ENCODE measurements at places on chromosomes 16 and 17. TPM values are rescaled to one million over a fixed set of nuclear protein-coding genes. Genes with fewer than 3 reads are reported as not detected.

The KLHL10 gene
- total RNA-seq: 0.46 TPM

The RPS2 gene
- 3,874 TPM for total RNA-seq

The WSCD1 gene
- 33.6 TPM for total RNA-seq

The TMEM204 gene
- total RNA-seq: not detected

DNA sequence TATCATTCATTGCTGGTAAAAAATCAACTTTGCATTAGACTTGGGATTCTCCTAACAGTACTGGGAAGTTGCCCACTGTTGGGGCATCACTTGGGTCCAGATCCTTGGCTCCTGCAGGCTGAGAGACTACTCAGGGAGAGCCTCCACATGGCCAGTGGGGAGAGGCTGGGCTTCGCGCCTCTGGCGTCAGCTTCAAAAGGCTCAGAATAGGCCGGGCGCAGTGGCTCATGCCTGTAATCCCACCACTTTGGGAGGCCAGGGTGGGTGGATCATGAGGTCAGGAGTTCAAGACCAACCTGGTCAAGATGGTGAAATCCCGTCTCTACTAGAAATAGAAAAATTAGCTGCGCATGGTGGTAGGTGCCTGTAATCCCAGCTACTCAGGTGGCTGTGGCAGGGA lies 3.4 kb upstream of the CSHL1 start:
- no peak overlapping the region for H3K4me3 ChIP-seq
- no peak overlapping the region for H3K27ac ChIP-seq
- no peaks in the 10 kb centered on the region for H3K36me3 ChIP-seq
- H3K27me3 ChIP-seq: no peaks in the 10 kb centered on the region

- no peaks in the 10 kb centered on the region for H3K4me1 ChIP-seq
- no peaks in the 10 kb centered on the region for H3K27me3 ChIP-seq
- no peak overlapping the region for H3K4me3 ChIP-seq
- peaks cover 50% of the 10 kb centered on the region for H3K36me3 ChIP-seq
- DNase-seq: no peak
Measured at GRCh38 chr17:4014148-4014927, 50.1 kb upstream of the ATP2A3 start.

DNA sequence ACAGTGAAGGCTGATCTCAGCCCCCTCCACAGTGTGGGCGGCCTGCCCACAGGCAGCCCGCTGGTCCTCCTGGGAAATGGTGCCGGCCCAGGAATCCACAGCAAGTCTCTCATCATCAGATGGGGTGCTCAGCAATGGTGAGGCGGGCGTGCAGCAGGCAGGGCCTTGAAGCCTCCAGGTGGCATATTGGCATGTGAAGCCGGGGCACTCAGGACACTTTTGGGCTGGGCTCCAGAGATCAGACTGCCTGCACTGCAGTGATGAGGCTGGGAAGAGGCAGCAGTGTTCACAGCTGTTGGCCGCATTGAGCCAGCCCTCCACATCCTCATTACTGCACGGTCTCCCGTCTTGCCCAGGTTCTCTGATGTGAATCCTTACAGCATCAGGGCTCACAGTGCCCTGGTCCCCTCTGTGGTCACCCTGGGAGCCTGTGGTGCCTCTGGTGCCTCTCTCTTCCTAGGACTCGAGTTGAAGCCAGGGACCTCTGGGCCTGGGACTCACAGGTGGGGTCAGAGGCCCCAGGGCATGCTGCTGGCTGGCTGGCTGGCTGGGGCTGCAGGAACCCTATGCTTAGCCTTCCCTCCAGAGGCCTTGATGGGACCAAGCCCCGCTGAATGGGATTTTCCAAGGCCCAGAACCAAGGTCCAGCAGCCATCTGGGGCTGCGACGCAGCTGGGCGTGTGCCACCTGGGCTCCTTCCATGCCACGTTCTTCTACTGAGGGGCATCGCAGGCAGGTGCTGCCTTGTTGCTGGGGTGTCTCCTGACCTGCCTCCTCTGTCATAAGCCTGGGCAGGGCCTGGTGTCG lies 48.6 kb downstream of the TNFRSF13B start:
- no peak for DNase-seq
- H3K27me3 ChIP-seq: no peaks in the 10 kb centered on the region

DNA sequence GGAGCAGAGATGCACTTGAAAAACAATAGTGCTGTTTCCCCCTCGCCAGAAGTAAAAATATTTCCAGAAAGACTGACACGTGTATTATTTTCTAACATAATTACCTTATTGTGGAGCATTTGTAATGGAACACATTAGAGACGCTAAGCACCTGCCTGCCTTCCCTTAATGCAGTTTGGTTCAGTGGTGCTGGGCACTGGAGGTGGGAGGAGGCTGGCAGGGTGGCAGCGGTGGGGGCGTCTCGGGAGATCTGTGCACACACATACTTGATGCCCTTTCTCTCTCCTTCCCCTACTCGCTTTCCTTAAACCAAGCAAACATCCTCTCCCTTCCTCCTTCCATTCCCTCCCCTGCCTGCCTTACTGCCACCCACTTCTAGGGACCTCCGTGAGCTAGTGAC lies 156.6 kb upstream of the SDK2 start:
- H3K27me3 ChIP-seq: peaks cover 3% of the 10 kb centered on the region
- H3K27ac ChIP-seq: no peak overlapping the region
- H3K36me3 ChIP-seq: peaks cover 5% of the 10 kb centered on the region
- no peak for DNase-seq
- no peak overlapping the region for H3K4me3 ChIP-seq

DNA sequence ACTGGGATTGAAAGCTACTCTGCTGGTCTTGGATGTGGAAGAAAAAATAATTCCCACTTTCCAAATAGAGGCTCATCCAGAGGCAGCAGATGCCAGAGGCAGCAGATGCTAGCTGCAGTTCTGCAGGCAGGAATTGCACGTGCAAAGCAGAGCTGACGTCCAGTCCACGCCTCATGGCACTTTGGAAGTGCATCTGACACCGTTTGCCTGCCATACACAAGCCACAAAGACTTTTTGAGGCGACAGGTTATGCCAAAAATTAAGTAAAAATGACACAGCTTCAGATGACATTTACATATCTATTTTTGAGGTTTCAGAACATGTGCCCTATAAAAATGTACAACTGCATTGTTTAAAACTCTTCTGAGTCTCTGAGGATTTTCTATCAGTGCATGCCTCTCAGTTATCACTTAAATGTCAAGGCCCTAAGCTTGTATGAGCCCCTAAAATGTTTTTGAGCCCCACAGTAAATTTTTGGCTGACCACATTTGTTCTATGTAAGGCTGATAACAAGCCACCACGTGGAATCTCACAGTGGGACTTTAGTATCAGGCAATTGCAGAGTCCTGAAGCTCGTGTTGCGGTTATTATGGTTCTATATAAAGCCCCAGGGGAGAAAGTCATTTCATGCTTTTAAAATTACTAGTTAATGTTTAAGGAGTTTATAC lies 239.2 kb downstream of the PRKCA start:
- H3K36me3 ChIP-seq: peaks cover 8% of the 10 kb centered on the region
- H3K27ac ChIP-seq: no peak overlapping the region
- no peak for DNase-seq
- no peaks in the 10 kb centered on the region for H3K27me3 ChIP-seq

DNA sequence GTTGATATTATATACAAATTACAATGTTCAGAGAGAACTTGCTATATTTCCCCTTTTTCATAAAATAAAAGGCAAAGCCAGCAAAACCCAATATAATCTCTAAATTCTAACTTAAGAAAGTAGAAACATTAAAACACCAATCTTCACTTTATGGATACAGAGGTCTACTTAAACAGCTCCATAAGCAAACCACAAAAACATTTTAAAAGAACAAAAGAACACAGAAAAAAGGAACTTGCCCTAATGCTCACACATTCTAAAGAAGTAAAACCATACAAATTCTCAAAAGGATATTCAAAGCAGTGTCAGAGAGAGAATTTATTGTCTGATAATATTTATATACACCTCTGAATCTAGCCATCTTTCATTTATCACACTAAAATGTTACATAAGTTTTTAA lies 606 bp downstream of the ABCA10 start:
- no peaks in the 10 kb centered on the region for H3K27me3 ChIP-seq
- no peaks in the 10 kb centered on the region for H3K36me3 ChIP-seq
- no peak for DNase-seq

- no peak for DNase-seq
- no peak overlapping the region for H3K4me3 ChIP-seq
- H3K27me3 ChIP-seq: no peaks in the 10 kb centered on the region
- H3K4me1 ChIP-seq: no peaks in the 10 kb centered on the region
- H3K36me3 ChIP-seq: peaks cover 14% of the 10 kb centered on the region
- H3K27ac ChIP-seq: no peak overlapping the region
Measured at GRCh38 chr17:2916461-2916860, 120.2 kb downstream of the RAP1GAP2 start.

DNA sequence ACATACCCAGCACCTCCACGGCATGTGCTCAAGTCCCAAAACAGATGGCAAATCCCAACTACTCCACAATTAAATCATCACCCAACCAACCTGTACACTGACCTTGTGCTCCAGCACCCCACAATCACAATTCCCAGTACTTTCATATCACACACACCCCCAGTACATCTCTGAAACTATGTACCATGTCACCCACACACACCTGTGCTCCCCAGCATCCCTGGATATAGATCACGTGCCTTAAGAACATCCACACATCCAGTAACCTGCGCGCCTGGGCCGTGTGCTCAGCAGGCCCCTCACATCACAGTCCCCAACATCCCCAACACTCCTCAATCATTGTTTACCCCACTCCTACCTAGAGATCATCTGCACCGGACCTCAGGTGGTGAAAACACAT lies 2.1 kb downstream of the NLGN2 start:
- no peaks in the 10 kb centered on the region for H3K4me1 ChIP-seq
- H3K27me3 ChIP-seq: no peaks in the 10 kb centered on the region
- no peak overlapping the region for H3K4me3 ChIP-seq
- DNase-seq: no peak
- H3K36me3 ChIP-seq: peaks cover 16% of the 10 kb centered on the region

DNA sequence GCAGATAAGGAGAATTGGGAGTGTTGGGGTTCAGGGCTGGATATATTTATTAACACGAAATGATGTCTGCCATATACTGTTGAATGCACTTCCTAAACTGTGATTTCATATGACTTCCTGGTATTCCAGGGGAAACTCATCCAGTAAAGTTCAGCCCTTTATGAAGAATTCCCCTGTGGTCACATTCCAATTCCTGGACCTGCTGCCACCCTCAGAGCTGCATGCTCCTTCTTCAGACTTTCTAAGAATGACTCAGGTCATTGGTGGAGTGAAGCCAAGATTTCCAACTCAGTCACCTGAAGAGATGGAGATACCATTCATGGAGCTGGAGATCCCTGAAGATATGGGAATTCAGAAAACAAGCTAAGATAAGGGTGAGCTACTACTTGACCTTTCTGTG lies 114.2 kb upstream of the TMEM97 start:
- H3K27ac ChIP-seq: no peak overlapping the region
- no peaks in the 10 kb centered on the region for H3K4me1 ChIP-seq
- H3K36me3 ChIP-seq: peaks cover 2% of the 10 kb centered on the region
- no peaks in the 10 kb centered on the region for H3K27me3 ChIP-seq
- no peak overlapping the region for H3K4me3 ChIP-seq

DNA sequence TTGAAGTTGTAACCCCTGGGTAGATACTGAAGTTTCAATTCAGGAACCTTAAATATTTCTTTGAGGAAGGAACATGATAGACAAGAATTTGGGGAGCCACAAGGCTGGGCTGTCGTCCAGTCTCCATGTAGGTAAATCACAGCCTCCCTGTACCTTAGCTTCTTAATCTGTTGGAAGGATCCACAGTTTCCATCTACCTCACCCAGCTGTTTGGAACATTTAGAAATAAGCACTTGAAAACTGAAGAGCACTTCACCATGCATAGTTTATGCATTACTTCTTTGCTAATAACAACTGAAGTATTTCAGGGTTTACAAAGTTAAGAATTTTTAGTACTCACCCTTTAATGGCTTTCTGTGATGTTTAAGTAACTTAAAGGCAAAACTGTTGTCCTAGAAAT lies 17.2 kb downstream of the TXNDC11 start:
- H3K4me1 ChIP-seq: no peaks in the 10 kb centered on the region
- DNase-seq: no peak
- H3K27me3 ChIP-seq: no peaks in the 10 kb centered on the region
- peaks cover 44% of the 10 kb centered on the region for H3K36me3 ChIP-seq
- H3K27ac ChIP-seq: no peak overlapping the region

DNA sequence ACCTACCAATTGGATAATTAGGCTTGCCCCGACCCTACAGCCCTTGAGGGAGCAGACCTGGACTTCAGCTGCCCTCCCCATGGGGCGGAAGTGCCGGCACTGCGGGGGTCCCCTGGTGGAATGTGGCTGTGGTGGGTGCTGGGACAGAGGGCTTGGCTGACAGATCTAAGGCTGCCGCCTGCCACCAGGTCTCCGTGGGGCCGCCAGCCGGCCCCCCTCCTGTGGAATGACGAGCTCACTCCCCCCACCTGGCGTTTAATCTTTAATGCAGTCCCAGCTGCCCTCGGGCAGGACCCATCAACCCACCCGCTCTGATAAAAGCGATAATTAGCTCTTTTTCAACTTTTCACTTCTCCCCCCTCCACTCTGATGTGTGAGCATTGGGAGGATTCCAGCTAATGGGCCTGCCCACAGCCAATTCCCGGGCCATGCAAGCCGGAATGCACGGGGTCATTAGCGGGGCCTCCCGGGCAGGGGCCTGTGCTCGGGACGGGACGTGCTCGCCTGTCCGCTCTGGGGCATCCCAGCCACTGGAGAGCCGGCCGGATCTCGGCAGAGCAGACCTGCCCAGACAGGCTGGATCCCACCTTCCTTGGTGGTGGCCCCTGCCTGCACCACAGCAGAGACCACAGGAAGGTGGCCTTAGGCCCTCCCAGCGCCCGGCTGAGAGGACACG lies 28.3 kb upstream of the GOSR2 start:
- no peaks in the 10 kb centered on the region for H3K27me3 ChIP-seq
- peak; percentile 70 for DNase-seq
- H3K4me3 ChIP-seq: no peak overlapping the region
- H3K27ac ChIP-seq: no peak overlapping the region
- no peaks in the 10 kb centered on the region for H3K36me3 ChIP-seq

DNA sequence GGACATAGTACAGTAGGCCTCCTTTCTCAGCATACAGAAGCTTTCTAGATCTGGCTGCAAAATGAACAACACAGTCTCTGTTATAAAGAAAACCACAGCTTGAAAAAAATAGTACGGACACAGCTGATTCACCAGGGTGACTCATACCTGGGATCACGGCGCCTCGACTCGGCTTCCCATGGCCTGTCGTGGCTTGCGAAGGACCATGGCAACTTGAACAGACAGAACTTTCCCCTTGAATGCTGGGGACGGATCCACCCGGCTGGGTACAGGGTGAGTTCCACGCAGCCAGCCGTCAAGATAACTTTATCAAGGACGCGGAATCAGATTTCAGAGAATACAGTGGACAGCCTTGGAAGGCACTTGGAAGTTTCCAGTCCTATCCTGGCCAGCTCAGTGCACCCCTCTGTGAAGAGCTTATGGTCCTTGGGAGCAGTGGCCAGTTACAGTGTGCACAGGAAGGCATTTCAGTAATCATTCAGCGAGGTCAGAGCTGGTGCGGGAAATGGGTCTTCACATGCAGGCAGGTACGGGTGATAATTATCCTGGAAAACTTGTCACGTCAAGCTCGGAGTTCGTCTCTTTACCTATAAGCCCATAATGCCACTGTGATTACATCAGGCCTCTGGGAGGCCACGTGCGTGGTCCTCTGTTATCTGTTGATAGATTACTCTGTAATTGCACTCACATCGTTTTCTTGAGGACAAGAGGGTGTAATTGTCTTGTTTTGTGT lies 57.9 kb upstream of the MAF start:
- no peaks in the 10 kb centered on the region for H3K36me3 ChIP-seq
- H3K27ac ChIP-seq: no peak overlapping the region
- no peak overlapping the region for H3K4me3 ChIP-seq
- H3K27me3 ChIP-seq: no peaks in the 10 kb centered on the region
